ENCODE measurements at places on chromosomes 13 and 19.

- no peak for DNase-seq
These were observed 3.7 kb upstream of the ARHGEF7 start for GRCh38 chr13:111111376-111111937.

DNA sequence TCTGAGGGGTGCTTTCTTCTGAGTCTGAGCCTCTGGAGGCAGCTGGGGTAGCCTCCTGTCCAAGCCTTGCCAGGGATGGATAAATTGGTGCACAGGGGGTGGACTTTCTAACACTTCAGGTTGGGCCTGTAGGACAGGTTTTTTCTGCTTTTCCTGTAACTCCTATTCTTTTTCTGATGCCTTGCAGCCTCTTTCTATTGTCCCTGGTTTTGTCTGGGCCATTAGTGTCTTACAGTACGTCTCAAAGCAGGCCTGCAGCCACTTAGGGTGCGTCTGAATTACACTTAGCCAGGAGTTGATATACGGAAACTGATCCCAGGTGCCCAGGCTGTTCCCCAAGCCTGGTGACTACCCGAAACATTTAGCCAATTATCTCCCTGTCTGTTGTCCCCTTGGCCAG is 213.3 kb upstream of the HTR2A start:
- DNase-seq = no peak

DNA sequence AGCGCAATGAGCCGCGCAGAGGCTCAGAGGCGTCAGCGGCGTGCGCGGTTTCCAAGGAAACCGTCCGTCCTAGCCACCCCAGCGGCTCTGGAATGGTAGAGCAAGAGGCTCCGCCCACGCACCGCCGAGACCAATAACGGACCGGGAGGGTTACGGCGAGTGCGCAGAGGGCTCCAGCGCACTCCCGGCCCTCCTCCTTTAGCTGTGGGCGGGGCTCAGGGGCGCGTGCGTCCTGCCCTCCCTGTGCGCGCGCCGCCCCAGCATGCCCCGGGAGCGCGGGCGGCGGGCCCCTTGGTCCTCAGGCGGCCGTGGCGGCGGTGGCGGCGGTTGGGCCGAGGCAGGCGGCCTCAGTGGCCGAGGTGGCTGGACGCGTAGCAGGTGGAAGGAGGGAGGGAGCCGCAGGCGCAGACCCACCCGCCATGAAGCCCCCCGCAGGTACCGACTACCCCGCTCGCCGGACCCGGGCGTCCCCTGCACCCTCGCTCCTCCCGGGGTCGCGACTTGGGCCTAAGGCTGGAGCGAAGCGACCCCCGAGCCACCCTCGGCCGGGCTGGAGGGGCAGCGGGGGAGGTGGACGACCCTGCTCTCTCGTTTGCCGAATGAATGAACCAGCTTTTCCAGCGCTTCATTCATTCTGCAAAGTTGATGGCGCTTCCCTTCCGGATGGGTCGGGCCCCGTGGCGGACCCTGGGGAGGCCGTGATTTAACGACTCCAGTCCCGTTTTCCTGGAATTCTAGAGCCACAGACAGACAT is at the start of gene THOP1:
TSS of gene THOP1 (plus strand) at position 260 of the 754 bp plus-strand sequence. CDS start at position 420, 160 bp downstream.
- DNase-seq = peak; percentile 100

GRCh38 chr13:28621449-28621848 is 37.5 kb upstream of the POMP start:
- DNase-seq = no peak

DNA sequence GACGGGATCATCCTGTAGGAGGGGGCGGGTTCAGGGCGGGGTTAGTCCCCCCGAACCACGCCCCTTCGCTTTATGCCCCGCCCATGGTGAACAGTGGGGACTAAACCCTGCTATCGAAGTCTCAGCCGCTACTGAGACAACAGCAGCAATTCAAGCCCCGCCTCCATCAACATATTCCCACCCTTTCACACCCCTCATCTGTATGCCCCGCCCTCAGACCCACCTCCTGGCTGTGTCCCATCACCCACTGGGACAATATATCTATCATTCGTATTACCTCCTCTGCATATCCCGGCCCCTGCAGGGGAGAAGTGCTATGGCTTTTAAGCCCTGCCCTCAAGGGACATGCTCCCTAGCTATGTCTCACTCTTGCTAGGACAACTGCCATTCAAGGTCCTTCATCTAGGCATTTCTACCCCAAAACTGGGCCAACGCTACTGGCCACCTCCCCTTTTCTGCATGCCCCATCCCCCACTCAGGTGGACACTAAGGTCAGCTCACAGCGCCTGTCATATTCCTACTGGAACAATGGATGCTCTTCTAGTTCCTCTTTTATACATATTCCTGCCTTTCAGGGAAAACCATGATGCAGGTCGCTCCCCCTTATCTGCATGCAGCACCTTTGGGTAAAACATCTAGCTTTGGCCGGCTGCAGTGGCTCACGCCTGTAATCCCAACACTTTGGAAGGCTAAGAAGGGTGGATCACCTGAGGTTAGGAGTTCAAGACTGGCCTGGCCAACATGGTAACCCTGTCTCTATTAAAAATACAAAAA is 11.9 kb downstream of the LRFN1 start:
- peak; percentile 52 for DNase-seq

Data from osteoblast (primary cell).